ENCODE measurements at places on chromosomes 3 and 15. TPM values are rescaled to one million over a fixed set of nuclear protein-coding genes. Genes with fewer than 3 reads are reported as not detected.

THPO gene
- total RNA-seq, result not detected

CORO2B gene
- total RNA-seq, result 0.66 TPM

C3orf80 gene
- 0.33 TPM for total RNA-seq

FGD5 gene
- total RNA-seq, result not detected

GRCh38 chr15:98858610-98859023 lies 149.0 kb downstream of the PGPEP1L start:
- DNase-seq, result no peak

SLC9C1 gene
- not detected for total RNA-seq

GRCh38 chr3:102189541-102189940 lies 245.3 kb upstream of the ZPLD1 start:
- no peak for DNase-seq

RBP2 gene
- total RNA-seq, result not detected

GRCh38 chr15:77201665-77202064 lies 130.8 kb upstream of the TSPAN3 start:
- no peak for DNase-seq

DNA sequence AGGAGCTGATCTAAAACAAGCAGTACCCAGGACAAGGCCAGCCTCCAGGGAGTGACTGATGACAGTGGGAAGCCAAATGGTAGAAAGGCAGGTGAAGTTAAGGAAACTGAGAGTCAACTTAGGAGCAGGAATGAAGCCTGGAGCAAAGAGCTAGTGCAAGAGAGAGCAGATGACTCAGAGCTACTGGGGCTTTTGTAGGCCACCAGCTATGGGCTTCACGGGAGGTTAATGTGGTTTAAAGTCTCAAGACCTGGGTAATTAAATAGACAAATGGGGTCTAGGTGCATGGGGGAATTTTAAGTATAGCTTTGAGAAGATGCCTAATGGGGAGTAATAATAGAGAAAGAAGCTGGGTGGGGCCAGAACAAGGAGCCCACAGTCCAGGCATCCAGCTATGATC lies 3.1 kb downstream of the CD86 start:
- no peak for DNase-seq

- DNase-seq, result no peak
Observed at GRCh38 chr3:49122451-49122850, 1.8 kb upstream of the USP19 start.

- DNase-seq, result no peak
Observed at GRCh38 chr15:101393172-101393571, 96.3 kb downstream of the PCSK6 start.

DNA sequence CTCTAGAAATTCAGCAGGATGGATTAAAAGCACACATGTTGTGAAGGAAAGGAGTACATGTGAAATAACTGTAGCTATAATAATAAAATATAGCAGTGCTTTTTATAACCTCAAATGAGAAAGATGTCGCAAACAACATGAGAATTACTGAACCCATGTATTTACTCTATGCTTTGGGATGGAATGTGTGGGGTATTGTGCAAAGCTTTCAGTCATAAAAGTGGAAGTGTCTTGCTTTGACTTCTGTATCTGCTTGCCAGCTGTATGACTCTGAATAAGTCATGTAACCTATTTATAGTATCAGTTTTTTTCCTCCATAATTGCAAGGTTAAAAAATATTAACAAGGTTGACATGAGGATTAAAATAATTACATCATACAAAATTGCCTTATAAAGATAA lies 519.3 kb upstream of the CADM2 start:
- peak; percentile 21 for DNase-seq

P4HTM gene
- 50.1 TPM for total RNA-seq

CCR1 gene
- not detected for total RNA-seq

GRCh38 chr15:46091860-46092450 lies 457.1 kb downstream of the SQOR start:
- DNase-seq, result peak; percentile 67

DNA sequence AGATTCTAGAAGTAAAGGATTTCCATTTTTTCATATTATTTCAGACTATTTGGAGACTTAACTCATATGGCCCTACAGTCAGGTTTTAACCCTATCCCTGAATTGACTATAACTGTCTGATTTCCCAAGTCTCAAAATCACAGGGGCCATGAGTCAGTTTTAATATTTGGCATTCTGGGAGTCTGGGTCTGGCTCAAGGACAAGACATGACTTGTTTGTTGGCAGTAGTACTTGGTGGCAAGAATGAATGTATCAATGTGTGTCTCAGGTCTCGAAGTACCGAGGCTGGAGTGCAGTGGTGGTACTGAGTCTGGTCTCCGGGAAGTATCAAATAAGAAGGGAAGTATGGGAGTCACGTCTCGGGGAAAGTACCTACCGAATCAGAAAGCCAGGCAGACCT lies 10.8 kb downstream of the UMPS start:
- peak; percentile 13 for DNase-seq

DNA sequence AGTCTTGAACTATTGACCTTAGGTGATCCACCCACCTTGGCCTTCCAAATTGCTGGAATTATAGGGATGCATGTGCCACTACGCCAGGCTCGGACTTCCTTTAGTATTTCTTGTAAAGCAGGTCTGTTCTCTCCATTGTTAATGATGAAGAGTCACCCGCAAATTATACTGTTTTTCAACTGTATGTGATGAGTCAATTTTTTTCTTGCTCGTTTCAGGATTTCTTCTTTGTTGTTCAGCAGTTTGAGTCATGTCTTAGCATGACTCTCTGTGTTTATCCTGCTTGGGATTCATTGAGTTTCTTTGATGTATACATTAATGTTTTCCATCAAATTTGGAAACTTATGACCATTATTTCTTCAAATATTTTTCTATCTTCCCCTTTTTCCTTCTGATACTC lies 28.9 kb downstream of the GRAMD1C start:
- DNase-seq, result peak; percentile 94

THRB gene
- 9.7 TPM for total RNA-seq

DNA sequence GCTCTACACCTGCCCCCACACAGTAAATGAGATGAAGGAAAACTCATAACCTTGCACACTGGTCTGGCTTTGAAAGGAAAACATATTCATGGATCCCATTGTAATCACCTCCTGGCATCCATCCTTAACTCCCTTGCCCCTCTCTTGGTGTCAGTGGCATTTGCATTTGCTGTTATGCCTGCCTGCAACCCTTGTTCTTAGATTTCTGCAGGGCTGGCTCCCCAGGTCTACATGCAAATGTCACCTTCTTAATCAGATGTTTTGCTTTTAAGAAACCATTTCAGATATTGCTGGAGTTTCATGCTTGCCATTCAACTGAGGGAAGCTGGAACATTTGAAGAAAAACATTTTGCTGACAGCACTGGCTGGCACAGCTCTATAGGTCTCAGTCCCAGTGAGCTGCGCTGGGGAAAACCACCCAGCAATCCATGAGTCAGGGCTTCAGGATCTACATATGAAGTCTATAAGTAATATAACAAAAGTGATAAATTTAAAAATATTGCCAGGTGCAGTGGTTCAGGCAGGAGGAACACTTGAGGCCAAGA lies 19.1 kb downstream of the LRRC2 start:
- no peak for DNase-seq

FBXW12 gene
- total RNA-seq, result not detected

GRCh38 chr3:133930341-133930933 lies 34.8 kb upstream of the RAB6B start:
- peak; percentile 69 for DNase-seq

MST1R gene
- 39.0 TPM for total RNA-seq

DNA sequence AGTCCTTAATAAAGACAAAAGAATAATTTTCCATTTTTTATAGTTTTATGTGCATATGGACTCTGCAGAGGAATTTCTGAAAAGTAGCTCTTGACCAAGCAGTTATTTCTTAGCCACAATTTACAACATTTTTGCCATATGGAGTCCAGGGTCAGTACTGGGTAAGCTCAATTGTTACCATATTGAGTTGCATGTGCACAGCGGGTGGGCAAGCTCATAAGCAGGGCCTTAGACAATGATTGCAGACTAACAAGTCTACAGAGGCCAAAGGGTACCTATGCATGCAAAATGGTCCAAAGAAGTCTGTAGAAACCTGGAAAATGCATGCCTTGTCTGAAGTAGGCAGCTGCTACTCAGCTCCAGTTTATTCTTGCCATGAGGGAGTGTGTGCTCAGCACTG lies 19.0 kb upstream of the ARHGEF26 start:
- DNase-seq, result no peak

DNA sequence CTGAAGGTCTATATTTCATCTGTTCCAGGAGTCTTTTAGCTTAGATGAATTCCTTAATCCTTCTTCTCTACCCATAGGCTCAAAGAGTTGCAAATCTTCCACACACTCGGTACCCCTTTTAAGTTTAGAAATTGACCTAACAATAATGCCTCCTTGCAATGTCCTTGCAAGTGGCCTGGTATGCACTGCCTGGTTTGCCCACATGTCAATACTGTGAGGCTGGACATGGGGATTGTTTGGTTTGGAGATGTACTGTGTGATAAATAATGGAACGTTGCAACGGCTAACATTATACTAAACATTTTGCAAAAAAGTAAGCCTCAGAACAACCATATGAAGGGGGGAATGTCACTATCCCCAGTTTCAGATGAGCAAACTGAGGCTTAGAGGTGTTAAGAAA lies 22.4 kb upstream of the TPM1 start:
- DNase-seq, result no peak

ICE2 gene
- 14.8 TPM for total RNA-seq

GRCh38 chr3:188031121-188031520 lies 122.8 kb upstream of the LPP start:
- DNase-seq, result peak; percentile 29

DNA sequence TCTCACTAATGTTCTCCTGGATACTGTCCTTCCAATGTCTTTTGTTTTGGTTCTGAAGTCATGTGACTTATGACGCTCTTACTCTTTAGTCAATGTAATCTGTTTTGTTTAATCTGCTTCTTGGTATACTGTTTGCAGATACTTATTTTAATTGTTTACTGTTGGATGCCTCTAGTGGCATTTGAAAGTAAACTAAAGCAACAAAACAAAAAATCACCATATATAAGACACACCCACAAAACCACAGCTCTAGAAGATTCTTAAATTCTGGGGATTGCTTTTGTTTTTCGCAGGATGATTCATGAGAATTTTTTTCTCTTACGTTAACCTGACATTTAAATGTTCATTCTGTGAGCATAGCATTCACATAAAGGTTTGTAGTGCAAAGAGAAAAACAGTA lies 16.8 kb downstream of the SLC25A26 start:
- DNase-seq, result no peak

- DNase-seq, result peak; percentile 41
Observed at GRCh38 chr3:44529927-44530326, 25.1 kb upstream of the ZKSCAN7 start.

ANKRD63 gene
- 1.4 TPM for total RNA-seq

GRCh38 chr3:102174312-102174712 lies 260.5 kb upstream of the ZPLD1 start:
- peak; percentile 91 for DNase-seq

DNA sequence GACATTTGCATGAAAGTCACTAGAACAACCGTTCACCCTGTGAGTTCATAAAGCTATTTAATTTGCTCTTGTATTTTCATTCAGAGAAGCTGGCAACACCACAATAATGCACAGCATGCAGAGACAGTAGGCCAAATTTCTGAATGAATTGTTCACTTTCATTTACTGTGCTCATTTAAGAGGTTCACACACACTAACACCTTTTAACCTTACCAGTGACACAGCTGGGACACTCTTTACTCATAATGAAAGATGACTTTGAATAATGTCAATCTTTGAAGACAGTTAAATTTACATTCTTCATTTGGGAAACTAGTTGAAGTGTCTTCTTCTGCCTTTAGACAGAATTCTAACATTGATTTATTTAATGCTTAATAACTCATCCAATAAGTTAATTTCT lies 95.7 kb downstream of the ROBO1 start:
- no peak for DNase-seq

DNA sequence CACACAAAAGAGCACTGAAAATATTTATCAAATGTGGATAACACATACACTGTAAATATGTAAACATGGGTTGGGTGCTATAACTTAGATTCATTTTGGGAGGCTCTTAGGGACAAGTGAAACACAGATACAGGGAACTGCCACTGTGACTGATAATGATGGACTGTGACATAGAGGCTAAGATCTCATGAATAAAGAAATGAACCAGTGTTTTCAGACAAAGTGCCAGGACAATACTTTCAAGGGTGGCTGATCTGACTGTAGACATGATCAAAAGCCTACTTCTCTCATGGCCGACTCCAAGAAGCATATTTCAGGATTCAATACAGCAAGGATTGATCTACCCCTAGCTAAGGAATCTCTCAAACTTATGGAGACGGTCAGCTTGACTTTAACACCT lies 353.8 kb downstream of the FGF12 start:
- no peak for DNase-seq

- no peak for DNase-seq
Observed at GRCh38 chr3:193124861-193125260, 116.2 kb upstream of the PLAAT1 start.

DNA sequence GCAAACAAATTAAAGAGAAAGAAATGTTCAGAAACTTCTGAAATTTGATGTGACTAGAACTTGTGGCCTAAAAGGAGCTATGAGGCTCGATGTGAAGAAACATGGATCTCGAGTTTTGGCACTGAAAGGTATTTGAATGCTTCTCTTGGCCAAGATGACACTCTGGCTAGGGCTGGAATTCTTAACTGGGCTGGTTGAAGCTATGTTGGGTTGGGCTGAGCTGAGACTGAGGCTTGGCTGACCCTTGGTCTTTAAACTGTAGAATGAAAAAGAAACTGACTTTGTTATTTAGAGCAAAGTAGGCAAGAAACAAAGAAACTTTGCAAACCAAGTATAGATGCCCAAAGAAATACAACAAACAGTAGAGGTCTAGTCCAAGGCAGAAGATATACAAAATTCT lies 28.1 kb upstream of the CLDN16 start:
- DNase-seq, result no peak

GRCh38 chr15:69957175-69957574 lies 140.5 kb downstream of the TLE3 start:
- DNase-seq, result no peak

IL17RC gene
- 116 TPM for total RNA-seq

DNA sequence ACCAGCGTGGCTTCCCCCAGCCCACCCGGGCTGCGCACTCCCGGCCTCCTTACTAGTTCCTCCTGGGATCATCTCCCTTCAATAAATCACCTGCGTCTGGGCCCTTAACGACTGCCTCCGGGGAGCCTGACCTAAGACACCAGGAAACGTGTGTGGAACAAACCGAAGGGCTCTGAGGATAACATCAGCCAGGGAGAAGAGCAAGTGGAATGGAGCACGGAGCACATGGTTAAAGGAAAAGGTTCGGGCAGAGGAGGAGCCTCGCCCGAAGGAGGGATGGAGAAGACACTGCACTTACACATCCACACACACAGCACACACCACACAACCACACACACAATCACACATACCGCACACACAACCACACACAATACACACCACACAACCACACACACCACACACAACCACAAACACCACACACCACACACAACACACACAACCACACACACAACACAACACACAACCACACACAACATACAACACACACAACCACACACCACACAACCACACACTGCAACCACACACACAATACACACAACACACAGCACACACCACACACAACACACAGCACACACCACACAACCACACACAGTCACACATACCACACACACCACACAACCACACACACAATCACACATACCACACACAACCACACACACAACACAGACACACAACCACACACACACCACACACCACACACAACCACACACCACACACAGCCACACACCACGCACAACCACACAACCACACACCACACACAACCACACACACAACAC lies 24.7 kb downstream of the CPN2 start:
- no peak for DNase-seq
